Stimulated activated CD8-positive, alpha-beta memory T cell treated with anti-CD3 and anti-CD28 coated beads, Interleukin-15, amount 100 ng/mL, for 4 hours (primary cell): ENCODE measurements at places on chromosomes 5 and 9.

- DNase-seq, result no peak
These were observed 22.7 kb upstream of the MROH2B start for GRCh38 chr5:41093803-41094202.

DNA sequence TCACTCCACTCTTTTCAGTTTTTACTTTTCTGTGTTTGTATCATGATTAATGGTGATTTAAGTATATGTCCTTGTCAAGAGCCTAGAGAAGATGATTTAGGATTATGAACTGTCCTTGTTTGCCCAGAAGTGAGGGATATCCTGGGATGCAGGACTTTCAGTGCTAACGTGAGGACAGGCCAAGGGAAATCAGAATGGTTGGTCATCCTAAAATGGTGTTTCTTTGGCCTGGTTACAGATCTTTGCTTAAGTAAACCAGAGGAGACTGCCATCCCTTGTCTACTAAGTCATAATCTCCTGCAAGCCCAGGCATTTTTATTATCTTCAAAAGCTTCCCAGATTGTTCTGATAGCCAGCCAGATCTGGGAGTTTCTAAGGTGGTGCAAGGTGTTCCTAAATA lies 22.3 kb upstream of the DPYSL3 start:
- no peak for DNase-seq

- DNase-seq, result no peak
These were observed 230.8 kb downstream of the AGTPBP1 start for GRCh38 chr9:85510830-85511504.

DNA sequence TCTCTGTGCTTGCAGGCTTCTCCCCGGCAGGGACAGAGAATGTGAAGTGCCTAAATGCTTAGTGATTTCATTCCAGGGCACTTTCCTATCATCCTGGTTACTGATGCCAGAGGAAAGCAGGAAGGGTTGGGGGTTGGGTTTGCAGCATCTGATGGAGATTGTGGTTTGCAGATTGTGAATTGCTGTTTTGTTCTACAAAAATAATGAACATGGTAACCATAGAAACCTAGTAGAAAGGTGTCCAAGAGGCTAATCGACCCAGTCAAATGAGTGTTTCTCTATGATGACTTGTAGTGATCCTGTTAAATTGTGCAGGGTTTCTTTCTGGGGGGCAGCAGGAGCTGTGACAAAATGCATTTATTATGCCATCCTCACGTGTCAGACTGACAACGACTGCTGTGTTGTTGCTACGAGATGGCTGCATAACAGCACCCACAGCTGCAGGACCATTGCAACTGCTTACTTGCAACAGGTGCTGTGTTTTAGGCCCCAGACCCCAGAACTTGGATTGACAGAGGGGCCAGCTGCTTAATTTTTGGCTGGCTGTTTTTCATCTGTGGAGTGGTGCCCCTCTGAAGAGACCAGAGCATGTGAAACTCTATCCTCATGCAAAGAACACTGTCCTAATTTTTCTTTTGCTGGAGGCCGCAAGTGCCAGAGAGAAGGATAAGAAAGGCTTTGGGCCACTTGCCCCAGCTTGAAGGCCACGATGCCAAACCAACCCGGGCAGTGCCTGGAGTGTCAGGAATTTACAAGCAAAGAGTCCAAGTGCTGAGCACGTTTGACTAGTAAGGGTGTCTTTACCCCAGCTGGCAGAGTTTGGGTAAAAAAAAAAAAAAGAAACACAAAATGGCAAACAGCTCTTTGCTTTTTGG lies 397.8 kb downstream of the GADD45G start:
- no peak for DNase-seq

DNA sequence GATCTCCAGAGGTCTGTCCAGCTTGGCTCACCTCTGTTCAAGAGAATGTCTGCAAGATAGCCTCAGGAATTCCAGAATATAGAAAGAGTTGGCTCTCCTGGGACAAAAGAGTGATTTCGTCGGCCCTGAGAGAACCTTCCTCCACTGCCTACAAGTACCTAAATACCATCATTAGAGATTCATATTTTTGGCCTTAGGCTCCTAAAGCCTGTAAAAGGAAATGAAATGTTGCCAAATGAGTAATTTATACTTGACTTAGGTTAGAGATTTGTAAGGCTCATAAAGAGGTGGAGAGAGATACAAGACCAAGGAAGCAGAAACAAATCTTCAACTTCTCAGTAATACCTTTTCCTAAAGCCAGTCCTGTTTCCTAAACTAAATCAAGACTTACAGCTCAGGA lies 146.2 kb downstream of the CCDC192 start:
- DNase-seq, result no peak

DNA sequence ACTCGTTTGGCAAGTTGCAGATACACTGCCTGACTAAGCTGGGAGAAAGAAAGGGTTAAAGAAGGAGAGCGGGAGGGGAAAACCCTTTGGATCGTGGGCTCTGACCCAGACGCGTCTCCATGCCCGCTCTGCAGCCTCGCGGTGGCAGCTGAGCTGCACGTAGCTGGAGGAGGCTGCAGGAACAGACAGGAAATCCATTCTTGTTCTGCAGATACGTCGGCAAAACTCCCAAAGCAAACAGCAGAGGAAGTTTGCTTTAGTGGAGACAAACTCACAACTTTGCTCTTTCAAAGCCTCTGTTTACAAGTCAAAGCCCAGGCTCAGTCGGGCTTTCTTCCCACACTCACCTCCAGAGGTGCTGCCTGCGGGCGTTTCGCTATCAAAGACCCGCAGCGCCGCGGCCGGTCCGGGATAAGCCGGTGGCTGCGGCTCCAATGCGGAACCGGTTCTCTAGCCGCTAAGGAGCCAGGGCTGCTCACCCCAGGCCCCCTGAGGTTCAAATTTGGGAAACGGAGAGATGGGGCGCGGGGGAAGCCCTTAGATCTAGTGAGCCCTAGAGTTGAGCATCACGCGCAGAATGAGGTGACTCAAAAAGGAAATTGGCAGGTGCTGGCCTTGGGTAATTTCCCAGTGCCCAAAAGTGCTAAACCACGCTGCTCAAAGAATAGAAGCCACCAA lies 60.7 kb downstream of the MAT2B start:
- no peak for DNase-seq

DNA sequence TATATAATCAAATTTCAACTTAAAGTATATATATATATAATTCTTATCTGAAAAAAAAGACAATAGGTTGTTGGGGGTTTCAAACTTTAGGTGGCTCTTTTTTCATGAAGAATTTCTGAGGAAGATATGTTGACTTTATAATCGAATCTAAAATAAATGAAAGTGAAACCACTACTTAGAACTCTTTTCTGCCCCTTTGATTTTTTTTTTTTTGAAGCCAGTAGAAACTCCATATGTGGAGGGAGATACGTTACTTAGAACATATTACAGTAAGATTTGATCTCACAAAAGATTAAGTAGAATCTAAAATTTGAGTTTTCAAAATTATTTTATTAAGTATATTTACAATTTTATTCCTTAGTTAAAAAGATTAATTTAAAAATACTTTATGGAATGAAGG lies 96.9 kb downstream of the ATG10 start:
- no peak for DNase-seq

GRCh38 chr9:2053883-2054845 lies 39.0 kb downstream of the SMARCA2 start:
- DNase-seq, result peak; percentile 35

DNA sequence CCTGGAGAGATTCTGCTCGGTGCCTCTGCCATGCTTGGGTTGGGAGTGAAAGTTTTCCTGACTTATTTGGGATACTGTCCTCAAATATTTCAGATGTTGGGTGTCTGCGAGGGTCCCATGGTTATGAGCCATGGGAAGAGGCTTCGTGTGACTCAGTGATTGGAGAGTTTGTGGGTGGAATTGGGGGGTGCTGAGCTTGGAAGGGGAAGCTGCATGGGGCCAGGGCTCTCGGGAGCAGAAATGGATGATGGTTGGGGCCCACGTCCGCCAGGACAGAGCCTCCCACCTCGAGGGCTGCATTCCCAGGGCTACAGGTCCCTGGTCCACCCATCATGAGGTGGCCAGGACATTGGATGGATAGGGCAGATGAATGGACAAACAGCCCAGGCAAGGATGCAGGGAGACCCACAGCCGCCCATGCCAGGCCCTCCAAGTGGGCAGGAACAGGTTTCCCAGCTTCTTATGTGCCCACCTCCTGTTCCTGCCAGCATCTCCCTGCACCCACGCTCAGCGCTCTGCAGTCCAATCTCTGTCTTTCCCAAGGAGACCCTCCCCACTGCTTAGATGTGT lies 5.5 kb downstream of the OBP2B start:
- DNase-seq, result no peak

DNA sequence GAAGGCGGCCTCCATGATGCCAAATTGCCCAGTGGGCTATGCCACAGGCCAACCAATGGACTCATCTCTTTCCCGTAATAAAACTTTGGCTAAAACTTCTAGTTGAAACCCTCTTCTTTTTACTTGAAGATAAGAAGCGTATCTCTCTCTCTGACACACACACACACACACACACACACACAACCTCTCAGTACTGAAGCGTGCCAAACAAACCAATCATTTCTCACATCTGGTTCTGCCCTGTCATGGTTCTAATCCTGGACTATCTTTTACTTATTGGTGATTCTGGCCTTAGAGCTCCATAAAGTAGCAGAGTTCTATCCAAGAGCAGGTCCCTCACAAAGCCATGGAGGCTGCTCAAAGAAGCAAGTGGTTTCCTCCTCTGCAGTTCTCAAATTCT lies 64.6 kb downstream of the PTCH1 start:
- no peak for DNase-seq

DNA sequence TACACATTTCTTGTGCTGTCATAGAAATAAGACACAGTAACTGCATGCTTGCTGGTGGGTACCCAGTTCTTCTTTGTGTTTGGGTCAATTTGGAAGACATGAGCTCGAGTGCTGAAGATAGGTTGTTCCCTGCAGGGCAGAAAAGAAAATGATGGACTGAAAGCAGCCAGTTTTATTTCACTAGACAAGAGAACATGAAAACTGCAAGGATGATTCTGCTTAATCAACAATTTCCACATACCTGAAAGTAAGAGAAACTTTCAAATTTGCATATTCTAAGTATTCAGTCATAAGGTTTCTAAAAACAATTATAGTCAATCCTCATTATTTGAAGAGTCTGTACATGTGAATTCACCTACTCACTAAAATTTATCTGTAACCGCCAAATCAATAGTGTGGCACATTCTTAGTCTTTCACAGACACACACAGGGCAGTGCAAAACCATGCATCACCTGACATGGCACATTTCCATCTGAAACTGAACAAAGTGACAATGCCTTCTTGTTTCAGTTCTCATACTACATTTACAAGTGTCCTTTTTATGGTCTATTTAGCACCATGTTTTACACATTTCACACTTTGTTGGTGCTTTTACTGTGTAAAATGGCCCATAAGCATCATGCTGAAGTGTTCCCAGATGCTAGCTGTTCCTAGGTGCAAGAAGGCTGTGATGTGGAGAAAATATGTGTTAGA lies 56.9 kb downstream of the HOMER1 start:
- DNase-seq, result no peak

- no peak for DNase-seq
These were observed 17.6 kb downstream of the NCS1 start for GRCh38 chr9:130189840-130190239.

DNA sequence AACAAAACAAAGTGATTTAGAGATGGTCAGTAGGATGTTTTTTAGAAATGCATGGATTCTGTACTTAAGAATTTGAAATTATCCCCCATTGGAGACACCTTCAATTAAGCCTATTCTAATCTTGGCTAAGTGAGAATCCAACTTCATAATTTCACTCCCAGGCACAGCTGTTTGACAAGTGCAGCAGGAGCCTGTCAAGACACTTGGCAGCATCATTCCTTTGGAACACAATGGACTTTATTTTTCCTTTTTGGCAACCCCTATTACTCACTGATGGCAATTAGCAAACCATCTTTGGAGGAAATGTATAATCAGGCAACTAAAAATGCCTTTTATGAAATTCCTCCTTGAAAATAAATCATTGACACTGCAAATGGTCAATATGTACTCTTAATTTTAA lies 194.7 kb downstream of the GLIS3 start:
- no peak for DNase-seq

- DNase-seq, result no peak
These were observed 72.7 kb downstream of the TTLL11 start for GRCh38 chr9:122020398-122020797.

- DNase-seq, result no peak
These were observed 62.6 kb upstream of the C6 start for GRCh38 chr5:41275813-41276512.

DNA sequence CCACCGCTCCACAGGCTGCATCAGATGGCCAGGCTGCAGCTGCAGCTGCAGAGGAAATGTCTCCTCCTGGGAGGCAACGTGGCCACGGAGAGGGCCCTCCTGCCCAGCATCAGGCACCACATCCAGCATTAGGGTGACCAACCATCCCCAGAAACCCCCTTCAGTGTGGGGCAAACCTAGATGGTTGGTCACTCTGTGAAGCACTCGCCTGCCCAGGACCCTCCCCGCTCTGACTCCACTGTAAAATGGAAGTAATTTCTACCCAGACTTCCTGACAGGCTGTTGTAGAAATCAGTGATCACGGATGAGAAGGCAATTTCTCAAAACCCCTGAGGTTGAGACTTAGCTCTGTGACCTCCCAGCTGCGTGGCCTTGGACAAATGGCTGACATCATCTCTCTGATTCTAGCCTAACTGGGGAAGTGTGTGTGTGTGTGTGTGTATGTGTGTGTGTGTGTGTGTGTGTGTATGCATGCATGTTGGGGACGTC lies 31.6 kb downstream of the B4GALT1 start:
- no peak for DNase-seq

DNA sequence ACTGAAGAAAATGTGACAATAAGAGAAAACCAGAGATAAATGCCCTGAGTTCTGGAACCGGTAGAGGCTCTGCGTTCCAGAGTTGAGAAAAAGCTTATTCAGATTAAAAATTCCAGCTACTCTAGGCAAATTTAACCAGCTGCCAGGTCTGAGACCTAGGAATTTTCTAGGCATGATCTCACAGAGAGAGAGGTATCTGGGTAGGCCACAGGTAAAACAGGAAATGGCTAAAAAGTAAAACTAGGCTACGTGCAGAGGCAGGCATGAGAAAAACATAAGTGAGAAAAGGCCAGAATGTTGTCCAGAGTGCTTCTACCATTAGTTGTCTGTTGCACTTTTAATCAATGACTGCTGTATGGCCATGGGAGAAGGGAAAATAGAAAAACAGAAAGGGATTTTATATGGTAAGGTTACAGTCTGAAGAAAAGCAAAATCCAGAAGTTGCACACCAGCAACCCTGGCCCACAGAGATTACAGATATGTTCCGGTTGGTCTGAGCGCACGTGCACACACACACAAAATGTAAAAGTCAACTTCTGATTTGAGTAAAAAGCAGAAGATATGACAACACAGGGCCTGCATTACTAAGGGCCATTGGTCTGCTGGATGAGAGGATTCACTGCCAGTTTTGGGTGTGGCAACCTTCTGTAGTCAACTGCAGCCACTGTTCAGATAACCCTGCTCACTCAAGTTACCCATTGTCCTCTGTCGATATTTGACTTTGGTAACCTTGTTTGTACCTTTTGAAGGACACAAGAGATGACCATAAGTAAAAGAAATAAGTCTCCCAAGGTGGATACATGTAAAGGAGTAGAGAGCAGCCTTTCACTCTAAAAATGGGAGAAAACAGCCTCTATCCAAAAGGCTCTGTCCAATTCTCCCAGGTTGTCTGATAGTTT lies 266.0 kb downstream of the DTWD2 start:
- no peak for DNase-seq
